Activated gamma-delta T cell treated with Interleukin-2 at 50 U/mL for 16 hours (primary cell): ENCODE measurements at places on chromosomes 13 and 19.

- DNase-seq, result no peak
These were observed 97.4 kb upstream of the AKAP11 start for GRCh38 chr13:42174344-42175162.

- no peak for DNase-seq
These were observed 765.6 kb downstream of the DIAPH3 start for GRCh38 chr13:59398127-59398526.

- no peak for DNase-seq
These were observed 1356.5 kb upstream of the SLC10A2 start for GRCh38 chr13:104422668-104423067.

- DNase-seq, result no peak
These were observed 352.0 kb upstream of the DACH1 start for GRCh38 chr13:72218966-72219365.

DNA sequence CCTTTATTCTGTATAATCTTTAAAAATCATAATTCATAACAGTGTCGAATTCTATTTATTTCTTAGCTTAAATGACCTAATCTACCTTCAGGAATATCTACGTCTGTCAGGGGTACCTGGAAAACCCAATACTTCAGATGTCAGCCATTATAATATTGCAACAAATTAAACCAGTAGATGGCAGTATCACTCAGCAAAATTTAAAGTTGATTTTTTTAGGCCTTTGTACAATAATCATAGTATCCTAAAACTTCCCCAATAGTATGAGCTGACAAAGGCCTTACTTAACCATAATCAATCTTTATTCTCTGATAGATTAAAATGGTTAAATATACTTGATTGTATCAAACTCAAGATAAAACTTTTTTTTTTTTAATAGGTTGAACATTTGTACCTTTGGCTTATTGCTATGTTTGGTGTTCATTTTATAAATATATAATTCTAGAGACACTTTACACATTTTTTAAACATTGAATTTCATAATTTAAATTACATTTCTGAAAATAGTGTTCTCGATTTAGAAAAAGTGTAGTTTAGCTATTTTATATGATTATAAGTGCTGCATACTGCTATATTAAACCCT lies 830.2 kb upstream of the SPRY2 start:
- no peak for DNase-seq

DNA sequence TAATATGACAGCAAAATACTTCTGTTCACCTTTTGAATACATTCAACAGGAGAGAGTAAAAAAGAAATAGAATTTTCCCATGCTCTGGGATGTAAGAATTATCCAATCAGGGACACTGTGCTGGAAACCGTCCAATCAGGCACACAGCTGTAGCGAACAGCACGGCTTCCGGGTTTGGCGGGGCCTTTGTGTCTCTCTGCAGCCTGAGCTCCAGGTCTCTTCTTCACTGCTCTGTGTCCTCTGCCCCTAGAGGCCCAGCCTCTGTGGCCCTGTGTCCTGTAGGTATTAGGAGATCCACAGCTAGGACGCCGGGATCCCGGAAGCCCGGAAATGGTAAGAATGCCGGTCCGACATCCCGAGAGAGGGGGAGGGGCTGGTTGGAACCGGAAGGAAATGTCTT lies 92.7 kb downstream of the ZNF737 start:
- no peak for DNase-seq

GRCh38 chr13:50846861-50847475 lies 3.5 kb upstream of the DLEU7 start:
- DNase-seq, result no peak

DNA sequence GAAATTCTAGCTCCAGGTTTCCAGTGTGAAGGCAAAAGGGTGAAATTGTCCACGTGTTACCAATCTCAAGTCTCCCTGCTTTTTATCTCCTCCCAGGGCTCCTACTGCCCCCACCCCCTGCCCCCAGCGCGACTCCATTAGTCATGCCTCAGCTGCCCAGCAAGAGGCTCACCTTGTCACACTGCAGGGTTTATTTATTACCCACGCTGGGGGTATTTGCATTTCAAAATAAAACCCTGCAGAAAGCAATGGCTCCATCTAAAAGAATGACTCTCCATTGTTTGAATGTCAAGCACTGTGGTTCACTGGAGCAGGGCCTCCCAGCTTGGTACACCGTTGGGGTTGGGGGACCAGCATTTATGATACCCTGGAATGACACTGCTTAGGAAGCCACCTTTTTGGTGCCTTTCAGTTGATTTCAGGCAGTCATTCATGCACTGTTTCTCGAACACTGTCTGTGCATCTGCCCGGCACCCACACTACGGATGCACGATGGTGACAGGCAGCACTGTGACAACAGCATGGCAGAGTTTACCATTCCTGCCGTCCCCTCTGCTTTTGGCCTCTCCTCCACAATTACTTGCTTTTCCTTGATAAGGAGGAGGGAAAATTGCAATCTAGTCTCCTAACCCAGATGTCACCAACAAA lies 9.9 kb upstream of the POP4 start:
- DNase-seq, result no peak

- DNase-seq, result no peak
These were observed 18.5 kb downstream of the LNX2 start for GRCh38 chr13:27601803-27602202.

GRCh38 chr19:39047073-39047472 lies 14.7 kb upstream of the FBXO27 start:
- no peak for DNase-seq

GRCh38 chr13:89936256-89936655 lies 1411.2 kb upstream of the MIR17HG start:
- no peak for DNase-seq

- DNase-seq, result no peak
These were observed 161.8 kb downstream of the DNAJC15 start for GRCh38 chr13:43185226-43185625.

DNA sequence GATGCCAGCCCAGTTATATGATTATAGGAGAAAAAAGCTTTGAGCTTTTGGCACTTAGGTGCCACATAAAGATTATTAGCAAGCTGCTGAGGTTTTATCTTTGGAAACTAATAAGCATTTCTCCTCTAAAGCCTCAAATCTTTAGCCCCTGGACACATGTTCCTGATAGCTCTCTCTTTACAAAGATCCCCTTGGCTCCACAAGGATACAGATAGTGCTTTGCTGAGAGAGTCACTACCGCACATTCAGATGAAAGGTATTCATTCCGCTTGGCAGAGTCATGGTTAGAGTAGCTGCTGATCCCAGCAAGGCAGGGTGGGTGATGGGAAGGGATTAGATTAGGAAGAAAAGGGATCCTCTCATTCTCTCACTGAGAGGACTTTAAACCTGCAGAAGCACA lies 28.2 kb upstream of the PSG7 start:
- DNase-seq, result no peak

GRCh38 chr13:33250609-33251008 lies 34.9 kb downstream of the STARD13 start:
- no peak for DNase-seq

DNA sequence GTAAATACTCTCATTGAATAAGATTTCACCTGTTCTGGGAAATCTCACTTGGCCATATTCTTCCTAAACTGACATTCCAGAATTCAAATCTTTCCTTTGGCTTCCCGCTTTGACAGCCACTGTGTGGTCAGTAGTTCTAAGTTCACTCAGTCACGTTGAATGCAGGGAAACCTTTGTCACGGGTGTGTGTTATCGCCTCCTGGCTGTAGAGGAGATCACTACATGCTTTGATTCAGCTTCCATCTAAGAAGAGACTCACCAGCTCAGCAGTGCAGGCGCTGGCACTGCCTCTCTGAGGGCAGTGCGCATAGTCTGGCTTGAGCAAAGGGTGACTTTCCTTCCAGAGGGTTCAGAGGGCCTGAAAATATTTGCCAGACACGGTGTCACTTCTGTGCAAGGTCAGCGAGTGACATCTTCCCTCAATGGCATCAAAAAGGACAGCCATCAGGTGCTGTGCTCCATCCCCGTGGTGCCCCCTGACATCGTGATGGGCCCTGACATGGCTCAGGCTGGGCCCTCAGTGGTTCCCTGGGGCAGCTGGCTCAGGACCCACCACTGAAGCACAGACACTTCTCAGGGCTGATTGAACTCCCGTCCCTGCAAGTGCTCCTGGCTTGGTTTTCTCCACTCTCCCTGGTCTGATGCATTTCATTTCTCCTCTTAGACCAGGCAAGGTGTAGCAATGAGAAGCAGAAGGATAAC lies 635.4 kb upstream of the ARGLU1 start:
- no peak for DNase-seq

- no peak for DNase-seq
These were observed 2.2 kb downstream of the TSC22D1 start for GRCh38 chr13:44573790-44574465.

DNA sequence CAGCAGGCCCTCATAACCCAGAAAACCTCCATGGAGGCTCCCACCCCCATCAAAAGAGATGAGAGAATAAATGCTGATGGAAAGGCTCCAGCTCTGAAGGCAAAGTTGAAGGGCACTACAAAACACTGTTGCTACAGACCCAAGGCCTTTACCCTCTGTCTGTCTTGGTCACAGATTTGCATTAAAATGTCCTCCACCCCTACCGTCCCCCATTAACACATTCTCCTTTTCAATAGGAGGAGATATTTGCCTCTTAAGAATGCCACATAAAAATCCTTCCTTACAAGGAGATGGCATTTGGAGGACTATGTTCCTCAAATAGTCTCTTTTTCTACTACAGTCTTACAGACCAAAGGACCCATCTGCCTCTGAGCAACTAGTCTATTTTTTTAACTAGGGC lies 361.5 kb downstream of the ENOX1 start:
- no peak for DNase-seq

GRCh38 chr13:40508127-40508526 lies 158.3 kb downstream of the FOXO1 start:
- no peak for DNase-seq

GRCh38 chr19:35341565-35342225 lies 6.0 kb upstream of the FFAR1 start:
- DNase-seq, result no peak

DNA sequence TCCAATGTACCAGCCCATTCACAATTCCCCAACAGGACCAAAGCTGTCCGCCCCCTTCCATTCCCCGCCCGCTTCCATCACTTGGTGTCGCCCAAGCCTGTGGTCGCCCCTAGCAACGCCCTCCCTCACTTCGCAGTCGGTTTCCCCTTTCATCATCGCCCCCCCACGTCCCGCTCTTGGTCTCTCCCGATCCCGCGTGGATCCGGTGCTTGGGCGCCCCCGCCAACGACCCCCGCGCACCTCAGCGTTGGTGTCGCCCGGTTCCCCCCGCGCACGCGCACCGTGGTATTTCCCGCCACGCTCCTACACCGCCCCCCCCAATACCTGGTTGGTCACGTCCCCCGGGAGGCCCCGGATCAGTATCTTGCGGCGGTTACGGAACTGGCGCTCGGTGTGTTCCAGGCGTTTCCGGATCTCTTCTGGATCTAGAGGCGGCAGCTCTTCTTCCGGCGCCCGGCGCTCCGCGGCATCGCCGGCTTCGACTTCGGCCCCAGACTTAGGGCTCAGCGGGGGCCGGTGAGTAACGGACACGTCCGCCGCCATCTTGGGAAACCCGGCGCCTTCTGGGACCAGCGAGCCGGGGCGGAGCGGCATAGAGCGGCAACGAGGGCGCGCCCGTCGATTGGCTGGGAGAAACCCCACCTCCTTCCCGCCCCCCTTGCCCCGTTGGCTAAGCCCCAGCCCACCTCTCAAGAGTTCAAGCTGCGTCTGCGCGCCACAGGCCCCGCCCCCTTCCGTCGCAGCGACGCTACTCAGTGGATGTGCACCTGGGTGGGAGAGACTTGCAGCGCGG lies at the start of gene RAVER1:
TSS of gene RAVER1 (minus strand) at position 565 of the 793 bp plus-strand sequence. CDS start at position 543, 22 bp downstream.
- DNase-seq, result peak; percentile 98

DNA sequence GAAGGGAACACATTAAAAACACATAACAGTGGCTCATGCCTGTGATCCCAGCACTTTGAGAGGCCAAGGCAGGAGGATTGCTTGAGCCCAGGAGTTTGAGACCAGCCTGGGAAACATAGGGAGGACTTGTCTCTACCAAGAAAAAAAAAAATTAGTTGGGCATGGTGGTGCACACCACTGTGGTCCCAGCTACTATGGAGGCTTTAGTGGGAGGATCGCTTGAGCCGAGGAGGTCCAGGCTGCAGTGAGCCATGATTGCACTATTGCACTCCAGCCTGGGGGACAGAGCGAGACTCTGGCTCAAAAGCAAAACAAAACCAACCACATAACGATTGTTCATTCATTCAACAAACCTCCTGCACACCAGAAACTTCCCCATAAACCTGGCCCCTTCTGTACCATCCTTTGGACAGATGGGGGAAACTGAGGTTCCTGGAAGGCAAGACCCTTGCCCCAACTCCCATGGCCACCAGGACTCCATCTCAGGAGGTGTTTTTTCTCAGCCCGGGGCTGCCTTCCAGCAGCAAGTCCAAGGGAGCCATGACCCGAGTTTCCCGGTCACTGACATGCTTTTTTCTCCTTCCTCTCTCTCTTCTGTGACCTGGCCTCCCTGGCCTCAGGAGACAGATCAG lies 4.3 kb downstream of the FOSB start:
- DNase-seq, result no peak

GRCh38 chr19:27881213-27881612 lies 1331.7 kb downstream of the UQCRFS1 start:
- DNase-seq, result no peak

DNA sequence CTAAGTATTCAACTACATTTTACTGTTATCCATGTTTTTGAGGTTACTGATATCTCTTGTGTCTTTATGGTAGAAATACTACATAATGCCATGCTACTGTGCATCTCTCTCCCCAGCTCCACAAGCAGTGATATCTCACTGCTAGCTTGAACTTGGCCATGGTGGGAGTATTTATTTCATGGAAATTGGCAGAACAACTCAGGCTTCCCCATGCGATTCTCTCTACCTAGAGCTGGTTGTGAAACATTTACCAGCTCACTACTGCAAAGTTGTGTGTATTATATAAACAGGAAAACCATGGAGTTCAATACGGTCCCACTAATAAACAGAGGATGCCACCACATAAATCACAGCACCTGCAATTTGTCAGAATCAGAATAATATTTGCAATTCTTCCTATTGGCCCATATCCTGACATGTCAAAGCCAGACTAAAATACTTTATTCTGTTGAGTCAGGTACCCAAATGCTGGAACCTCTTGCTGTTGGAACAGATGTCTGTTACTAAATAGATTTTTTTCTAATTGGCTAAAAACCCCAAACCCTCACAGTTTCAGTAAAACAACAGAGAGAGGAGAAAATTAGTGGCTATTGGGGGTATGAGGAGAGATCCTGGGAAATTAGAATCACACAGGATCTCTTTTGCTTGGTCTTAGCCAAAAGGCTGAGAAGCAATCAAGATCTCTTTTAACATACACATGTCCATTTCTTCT lies 91.4 kb upstream of the SLC10A2 start:
- DNase-seq, result no peak

GRCh38 chr13:99228737-99229691 lies 28.4 kb downstream of the UBAC2 start:
- DNase-seq, result no peak

DNA sequence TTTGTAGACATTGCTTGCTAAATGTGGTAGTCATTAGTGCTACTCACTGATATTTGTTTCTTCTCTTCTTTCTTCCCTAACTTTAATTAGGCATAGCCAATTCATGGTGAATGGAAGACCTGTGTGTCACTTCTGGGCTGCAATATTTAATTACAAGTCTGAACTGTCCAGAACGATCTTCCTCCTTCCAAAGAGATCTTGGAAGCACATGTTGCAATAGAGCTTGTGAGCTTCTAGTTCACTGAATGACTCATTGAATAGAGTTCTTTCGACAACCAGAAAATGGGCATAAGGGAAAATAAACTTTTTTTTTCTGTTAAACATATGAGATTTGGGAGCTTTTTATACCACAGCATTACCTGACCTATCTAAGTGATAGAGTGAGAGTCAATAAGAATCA lies 1264.6 kb downstream of the PCDH9 start:
- DNase-seq, result no peak
